ENCODE measurements at places on chromosomes 11 and 22. TPM values are rescaled to one million over a fixed set of nuclear protein-coding genes. Genes with fewer than 3 reads are reported as not detected.

OOSP3 gene
- 0.36 TPM for total RNA-seq

TBRG1 gene
- total RNA-seq = 41.8 TPM

GPHA2 gene
- not detected for total RNA-seq

KRTAP5-1 gene
- total RNA-seq = not detected

SCGB2A2 gene
- not detected for total RNA-seq

DNA sequence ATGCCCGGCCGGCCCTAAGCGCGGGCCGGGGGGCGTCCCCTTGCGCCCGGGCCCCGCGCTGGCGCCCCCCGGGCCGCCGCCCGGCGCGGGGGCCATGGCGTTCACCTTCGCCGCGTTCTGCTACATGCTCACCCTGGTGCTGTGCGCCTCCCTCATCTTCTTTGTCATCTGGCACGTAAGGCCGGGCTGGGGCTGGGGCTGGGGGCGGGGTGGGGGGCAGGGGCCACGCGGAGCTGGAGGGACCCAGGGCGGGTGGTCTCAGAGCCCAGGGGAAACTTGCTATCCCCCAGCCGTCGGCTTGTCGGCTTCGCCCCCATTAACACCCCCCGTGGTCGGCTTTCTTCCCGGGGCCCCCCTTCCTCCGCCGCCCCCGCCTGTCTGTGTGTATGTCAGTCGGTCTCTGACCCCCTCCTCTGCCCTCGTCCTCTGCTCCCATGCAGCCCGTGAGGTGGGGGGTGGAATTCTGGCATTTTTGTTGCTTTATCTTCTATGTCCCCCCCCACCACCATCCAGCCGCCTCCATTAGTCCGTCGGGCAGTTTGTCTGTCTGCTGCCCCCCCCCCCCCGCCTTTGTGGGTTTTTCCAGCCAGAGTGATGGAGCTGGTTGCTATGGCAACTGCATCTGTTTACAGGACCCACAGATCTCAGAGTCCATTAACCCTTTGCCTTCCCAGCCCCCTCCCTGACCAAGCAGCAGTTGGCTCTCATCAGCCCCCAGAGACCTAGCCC is 552 bp downstream of the CNIH2 start:
- no peak for DNase-seq

GRCh38 chr11:93000511-93001476 is 31.3 kb downstream of the MTNR1B start:
- no peak for DNase-seq

DNA sequence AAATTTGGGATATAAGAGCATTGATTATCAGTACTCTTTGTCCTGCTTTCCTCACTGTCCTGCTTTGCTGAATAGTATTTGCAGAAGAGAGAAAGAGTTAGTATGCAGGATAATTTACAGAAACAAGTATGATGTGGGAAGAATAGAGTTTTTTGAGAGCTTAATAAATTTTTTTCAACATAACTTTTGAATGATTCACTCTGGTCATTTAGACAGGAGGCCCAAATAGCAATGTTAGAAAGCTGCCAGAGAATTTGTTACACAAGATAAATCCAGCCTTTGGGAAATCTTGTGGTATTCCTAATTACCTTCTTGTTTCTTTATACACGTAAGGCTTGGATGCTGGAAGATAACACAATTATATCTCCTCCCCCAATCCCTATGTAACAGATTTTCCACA is 484.6 kb downstream of the CNTN5 start:
- no peak for DNase-seq

GRCh38 chr11:8832571-8833260 is 78.3 kb upstream of the AKIP1 start:
- no peak for DNase-seq

DNA sequence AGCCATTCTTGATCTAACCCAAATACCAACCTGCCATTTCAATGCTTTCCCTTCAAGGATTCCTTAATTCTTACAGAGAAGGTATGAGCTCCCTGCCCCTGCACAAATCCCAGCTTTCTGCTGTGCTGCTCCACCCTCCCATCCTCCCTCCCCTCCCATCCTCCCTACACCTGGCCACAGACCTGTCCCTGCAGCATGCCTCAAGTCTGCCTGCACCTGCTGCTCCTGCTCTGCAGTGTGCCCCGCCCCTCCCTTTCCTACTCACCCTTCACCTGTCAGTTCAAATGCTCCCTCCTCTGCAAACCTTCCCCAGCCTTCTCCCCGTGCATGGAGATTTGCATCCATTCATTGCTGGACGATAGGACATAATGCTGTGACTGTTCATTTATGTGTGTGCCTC is 139.9 kb upstream of the NARS2 start:
- DNase-seq = no peak

GRCh38 chr11:96664110-96664509 is 274.3 kb downstream of the JRKL start:
- DNase-seq = no peak

- no peak for DNase-seq
Observed at GRCh38 chr11:86003654-86004053, 65.2 kb downstream of the PICALM start.

DNA sequence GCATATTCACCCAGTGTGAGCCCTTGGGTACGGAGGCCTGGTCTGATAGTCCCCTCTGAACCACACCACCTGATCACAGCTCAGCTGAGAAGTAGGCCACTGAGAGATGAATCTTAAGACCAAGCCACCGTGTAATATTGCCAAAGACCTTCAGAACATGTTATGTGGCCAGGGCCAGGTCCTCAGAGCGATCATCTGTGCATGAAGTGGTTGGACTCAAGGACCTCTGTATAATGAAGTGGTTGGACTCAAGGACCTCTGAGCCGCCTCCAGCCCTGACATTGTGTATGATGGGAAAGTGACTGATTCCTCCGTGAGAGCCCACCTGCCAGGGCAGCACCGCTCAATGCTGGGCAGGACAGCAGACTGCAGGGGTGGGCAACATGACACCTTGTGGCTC is 70.2 kb downstream of the TP53I11 start:
- no peak for DNase-seq

DNA sequence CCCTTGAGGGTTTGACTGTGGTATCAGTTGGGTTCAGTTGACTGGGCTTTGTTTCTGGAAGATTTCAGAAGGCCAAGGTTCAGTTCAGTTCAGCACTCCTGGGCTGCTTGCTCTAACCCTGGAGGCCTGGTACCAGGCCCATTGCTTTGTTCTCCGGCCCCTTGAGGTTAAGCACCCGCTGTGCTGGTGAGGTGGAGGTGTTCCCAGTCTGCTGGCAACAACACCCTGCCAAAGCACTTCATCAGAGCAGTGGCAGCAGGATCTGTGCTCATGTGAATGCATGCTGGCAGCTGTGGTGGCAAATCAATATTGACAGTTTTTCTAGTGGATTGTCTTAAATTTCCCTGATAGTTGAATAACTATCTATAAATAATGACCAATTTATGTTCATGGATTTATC is 3.8 kb upstream of the SCGB1D1 start:
- no peak for DNase-seq

GRCh38 chr11:85316967-85317366 is 310.2 kb downstream of the DLG2 start:
- DNase-seq = peak; percentile 3

GRCh38 chr11:101718402-101718801 is 134.6 kb upstream of the TRPC6 start:
- DNase-seq = no peak

DNA sequence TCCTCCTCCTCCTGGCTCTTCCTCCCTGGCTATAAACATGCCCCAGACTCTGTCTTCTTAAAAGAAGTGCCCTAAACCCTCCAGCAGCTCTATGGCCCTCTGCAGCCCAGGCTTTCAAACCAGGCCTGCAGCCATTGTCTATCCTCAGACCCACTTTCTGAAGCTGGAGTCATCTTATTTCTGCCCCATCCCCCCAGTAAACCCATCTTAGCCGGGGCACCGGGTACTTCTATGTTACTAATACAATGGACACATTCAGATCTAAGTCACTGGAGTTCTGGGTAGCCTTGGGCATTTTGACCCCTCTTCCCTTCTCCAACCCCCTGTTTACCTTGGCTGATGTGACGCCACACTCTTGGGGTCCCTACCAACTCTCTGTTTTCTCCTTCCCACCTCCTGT is 29.7 kb upstream of the CACNG2 start:
- no peak for DNase-seq

DNA sequence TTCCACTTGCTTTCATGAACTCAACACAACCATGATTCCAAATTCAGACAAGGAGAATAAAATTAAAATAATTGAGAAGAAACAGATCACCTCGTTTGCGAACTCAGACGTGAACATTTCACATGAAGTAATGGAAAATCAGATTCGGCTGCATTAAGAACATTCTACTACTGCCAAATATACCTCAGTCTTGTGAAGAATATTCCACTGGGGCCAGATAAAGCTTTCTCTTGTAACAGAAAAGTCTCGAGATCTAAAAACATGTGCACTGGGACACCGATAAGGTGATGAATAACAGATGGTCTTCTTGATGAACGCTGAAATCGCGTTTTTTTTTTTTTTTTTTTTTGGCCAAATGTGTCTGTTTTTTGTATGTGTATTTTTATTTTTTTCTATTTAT is 761.1 kb downstream of the BRD1 start:
- DNase-seq = no peak

Measured in mucosa of descending colon (tissue), 3 donors.